ENCODE measurements at places on chromosomes 12 and 14.

GRCh38 chr12:112540021-112540420 is 121.3 kb downstream of the PTPN11 start:
- DNase-seq = no peak

- no peak for DNase-seq
These were observed 10.1 kb upstream of the DNAH10 start for GRCh38 chr12:123752046-123752445.

DNA sequence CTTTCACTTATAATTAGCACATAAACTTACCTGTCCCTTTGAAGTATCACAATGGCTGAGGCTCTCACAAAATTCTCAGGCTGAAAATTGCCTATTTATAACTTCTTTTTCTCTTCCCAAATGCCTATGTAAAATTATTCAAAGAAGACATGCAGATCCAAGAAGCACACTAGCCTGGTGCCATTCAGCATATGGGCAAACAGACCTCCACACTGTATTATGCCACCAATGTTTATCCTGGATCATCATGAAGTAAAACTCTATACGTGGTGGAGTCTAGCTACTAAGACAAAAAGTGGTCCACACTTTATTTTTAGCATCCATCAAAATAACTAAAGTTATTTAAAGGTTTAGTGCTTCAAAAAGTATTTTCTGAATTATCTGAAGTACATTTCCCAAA is 15.8 kb downstream of the TC2N start:
- DNase-seq = no peak

- DNase-seq = no peak
These were observed 214.9 kb downstream of the CNTN1 start for GRCh38 chr12:40907115-40907527.

GRCh38 chr14:67373347-67373746 is 13.2 kb downstream of the EIF2S1 start:
- no peak for DNase-seq

GRCh38 chr14:72892879-72893635 is 844 bp downstream of the DPF3 start:
- no peak for DNase-seq

DNA sequence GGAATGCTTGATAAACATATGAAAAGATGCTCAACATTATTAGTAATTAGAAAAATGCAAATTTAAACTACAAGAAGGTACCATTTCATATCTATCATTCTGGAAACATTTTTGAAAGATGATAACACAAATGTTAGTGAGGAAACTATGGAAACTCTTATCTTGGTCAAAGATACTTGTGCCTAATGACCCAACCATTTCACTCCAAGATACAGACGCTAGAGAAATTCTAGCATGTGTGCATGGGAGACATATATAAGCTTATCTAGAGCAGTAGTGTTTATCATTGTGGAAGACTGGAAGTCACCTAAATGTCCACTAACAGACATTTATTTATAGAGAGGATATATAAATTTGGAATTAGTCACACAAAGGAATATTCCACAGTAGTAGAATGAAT is 143.1 kb upstream of the HMGA2 start:
- no peak for DNase-seq

GRCh38 chr12:118064608-118065007 is 3.6 kb upstream of the WSB2 start:
- no peak for DNase-seq

DNA sequence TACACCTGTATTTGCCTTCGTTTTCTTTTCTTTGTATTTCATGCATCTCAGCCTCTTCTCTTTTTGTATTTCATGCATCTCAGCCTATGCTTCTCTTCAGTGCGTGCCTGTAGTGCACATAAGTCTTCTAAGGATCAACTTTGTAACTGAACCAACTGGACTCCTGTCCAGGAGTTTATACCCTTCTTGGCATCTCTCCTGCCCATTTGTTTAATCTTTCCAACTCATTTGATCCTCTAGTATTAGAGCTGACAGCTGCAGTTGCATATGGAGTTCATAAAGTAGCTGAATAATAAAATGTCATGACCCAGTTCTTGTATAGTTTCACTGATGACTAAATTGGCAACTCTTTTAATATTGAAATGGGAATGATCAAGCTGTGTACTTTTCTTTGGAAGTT is 89.7 kb downstream of the FGD4 start:
- no peak for DNase-seq

DNA sequence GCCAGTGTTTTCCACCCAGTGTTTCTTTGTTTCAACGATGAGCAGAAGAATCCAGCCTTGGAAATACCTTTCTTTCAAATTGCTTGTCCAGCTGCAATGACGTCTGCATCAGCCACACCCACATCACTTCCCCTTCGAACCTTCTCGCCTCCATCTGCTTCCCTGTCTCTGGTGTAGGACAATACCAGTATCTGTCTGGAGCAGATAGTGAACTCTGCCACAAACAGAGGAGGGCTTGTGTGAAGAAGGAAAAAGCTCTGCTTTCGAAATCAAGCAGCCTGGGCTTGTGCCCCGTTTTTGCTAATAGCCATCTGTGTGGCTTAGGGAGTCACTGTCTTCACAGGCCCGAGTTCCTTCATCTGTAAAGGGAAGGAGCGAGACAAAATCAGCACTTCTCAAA is 415.4 kb downstream of the ZFP36L1 start:
- DNase-seq = no peak

GRCh38 chr14:45787167-45787566 is 534.2 kb upstream of the MIS18BP1 start:
- DNase-seq = no peak

Data from cortex of kidney (tissue), 1 donor.